T follicular helper cell (primary cell): ENCODE measurements at places on chromosomes 12 and 14.

DNA sequence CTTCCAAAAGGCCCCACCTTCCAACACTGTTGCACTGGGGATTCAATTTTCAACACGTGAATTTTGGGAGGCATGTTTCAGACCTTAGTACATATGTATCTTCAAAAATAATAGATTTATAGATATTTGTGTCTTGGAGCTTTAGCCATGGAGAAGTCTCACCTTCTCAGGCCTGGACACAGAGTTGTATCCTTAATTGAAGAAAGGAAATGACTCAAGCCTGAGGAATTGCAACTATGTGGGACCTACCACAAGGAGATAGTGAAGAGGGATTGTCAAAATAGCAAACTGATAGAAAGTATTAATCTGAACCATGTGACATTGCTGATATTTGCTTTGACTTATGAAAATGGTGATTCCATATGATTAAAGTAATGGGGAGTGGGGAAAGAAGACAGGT lies 89.8 kb downstream of the ACSS3 start:
- DNase-seq, result no peak

GRCh38 chr14:28946267-28946666 lies 179.7 kb downstream of the FOXG1 start:
- no peak for DNase-seq

GRCh38 chr12:90003688-90004087 lies 295.1 kb upstream of the ATP2B1 start:
- no peak for DNase-seq

DNA sequence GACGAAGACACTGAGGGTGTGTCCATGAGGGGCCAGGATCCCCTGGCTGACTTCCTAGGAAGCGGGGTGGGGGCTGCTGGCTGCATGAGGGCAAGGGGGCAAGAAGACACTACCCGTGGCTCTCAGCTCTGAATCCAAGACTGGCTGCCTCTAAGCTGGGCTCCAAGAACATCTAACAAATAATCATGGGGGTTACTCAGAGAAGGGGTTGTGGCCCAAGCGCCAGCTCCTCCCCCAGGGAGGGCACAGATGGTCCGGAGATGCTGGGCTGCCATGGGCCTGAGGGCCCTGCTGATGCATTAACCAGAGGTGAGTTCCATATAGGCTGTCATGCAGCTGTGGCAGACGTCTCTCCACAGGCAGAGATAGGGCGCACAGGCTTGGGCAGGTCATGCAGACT lies 14.3 kb downstream of the SYNDIG1L start:
- no peak for DNase-seq

DNA sequence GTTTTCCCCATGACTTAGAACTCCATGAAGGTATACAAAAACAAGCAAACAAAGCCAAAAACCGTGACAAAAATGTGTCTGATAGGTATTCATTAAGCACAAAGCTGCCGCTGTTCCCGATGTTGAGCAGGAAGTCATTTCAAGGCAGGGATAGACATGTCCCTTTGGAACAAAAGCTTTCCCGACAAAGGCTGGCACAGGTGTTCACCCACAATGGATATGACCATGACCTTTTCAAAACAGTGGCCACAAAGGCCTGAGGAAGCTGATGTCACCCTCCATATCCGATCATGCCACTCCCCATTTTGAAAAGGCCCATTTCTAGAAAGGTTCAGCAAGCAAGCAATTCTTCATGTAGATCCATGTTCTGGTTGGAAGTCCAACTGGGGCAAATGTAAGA lies 279.1 kb downstream of the BTG1 start:
- no peak for DNase-seq

GRCh38 chr12:123267991-123268843 lies 3.4 kb downstream of the CDK2AP1 start:
- no peak for DNase-seq

GRCh38 chr12:3594966-3595365 lies 104.0 kb downstream of the PRMT8 start:
- DNase-seq, result no peak

DNA sequence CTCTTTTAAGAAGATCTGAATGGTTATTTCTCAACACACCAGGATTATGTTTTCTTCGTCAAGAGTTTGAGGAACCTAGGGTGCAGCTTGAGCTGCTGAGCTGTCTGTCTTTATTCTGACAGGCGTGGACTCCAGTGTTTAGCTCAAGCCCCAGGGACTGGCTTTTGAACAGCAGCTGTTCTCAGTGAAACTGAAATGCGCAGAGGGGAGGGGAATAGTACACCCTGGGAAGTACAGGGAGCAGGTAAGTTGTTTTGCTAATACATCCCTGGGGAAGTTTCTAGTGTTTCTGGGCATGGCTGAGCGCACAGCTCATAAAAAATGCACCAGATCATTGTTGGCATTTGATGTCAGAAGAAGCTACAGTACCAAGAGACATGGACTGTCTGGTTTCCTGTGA lies 659.8 kb downstream of the DIO2 start:
- DNase-seq, result no peak

DNA sequence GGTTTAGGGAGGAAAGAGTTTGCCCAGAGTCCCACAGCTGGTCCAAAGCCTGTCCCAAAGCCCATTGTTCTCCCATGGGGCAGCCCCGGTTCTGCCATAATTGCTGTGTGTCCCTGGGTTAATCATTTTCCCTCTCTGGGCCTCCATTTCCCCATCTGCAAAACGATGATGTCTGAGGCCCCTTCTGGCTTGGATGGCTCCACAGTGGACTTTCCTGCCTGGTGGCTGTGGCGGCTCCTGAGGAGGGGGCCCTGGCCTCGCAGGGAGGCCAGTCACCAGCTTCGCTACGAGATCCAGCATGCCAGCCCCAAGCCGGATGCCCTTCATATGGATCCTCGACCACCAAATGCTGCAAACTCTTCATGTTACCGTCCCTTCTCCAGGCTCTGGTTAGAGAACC lies 37.5 kb upstream of the PPP1R13B start:
- no peak for DNase-seq

DNA sequence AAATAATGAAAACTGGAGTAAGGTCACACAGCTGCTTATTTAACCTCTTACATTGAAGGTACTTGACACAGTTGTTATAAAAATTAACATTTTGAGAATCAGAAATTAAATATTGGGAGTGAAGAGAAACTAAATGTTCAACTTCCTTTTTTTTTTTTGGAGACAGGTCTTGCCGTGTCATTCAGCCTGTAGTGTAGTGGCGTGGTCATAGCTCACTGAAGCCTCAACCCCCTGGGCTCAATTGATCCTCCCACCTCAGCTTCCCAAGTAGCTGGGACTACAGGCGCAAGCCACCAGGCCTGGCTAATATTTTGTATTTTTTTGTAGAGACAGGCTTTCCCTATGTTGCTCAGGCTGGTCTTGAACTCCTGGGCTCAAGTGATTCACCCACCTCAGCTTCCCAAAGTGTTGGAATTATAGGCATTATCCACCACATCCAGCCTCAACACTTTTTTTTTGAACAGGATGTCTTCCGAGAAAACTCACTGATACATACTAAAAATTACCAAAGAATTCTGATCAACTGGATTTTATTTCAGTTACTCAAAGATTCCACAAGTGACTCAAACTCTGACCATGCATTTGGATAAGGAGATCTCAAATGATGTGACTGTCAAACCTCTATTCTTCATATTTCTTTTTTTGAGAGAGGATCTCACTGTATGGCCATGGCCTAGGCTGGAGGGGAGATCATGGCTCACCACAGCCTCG lies 35.4 kb downstream of the SGPP1 start:
- DNase-seq, result no peak

- no peak for DNase-seq
These were observed 158.7 kb downstream of the SYT1 start for GRCh38 chr12:79023261-79023660.

DNA sequence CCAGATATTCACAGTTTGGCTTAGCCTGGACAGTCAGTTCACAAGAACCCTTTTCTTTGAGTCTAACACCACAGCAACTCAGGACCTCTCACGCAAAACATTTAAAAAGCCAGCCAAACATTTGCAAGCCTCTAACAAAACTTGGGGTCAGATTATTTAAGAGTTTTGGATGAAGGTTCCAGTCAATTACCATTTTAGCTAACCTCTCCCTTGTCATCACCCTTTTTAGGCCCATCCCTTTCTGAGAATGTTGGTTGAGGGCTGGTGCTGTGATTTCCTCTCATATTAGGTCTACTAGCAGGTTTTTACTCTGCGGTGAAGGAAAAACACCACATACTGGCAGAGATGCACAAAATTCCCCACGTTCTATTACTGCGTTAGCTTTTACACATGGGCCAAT lies 20.7 kb downstream of the PAX9 start:
- DNase-seq, result no peak

DNA sequence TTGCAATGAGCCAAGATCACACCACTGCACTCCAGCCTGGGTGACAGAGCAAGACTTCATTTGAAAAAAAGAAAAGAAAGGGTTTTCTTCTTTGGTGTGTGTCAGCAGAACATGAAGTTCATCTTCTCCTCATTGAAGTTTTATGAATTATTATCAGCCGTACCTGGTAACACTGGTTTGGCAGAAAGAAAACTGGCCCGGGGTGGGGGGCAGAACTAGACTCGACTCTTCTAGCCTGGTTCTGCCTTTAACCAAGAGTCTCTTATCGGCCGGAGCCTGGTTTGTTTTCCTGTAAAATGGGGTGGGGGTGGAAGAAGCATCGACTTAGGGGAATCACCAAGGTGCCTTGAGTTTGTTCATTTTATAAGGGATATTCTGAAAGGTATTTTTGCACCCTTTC lies 64.1 kb downstream of the TECPR2 start:
- no peak for DNase-seq

- DNase-seq, result no peak
These were observed 32.3 kb upstream of the DEGS2 start for GRCh38 chr14:100191584-100192249.

- no peak for DNase-seq
These were observed 33.8 kb upstream of the IRF2BPL start for GRCh38 chr14:77062261-77062660.

GRCh38 chr12:52515927-52516831 lies 4.0 kb downstream of the KRT5 start:
- no peak for DNase-seq

- DNase-seq, result no peak
These were observed 1.5 kb downstream of the CIPC start for GRCh38 chr14:77099425-77100167.

GRCh38 chr14:71733210-71733883 lies 198.9 kb upstream of the RGS6 start:
- no peak for DNase-seq

DNA sequence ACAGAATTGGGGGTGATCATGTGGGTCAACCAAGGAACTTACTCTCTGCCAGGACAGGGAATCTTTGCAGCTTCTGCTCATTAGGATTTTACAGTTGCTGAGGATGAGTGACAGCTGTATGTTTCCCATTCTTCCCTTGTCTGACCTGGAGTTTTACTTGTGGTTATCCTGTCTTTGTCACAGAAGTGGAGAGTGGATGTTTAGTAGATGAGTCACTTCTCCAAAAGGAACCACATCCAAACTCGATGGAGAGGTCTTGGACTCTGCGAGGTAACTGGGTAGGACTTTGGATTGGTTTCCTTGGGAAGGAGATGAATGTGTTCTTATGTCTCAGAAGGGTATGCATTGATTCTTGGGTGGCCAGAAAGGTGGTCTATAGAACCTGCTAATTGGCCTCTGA lies 53.8 kb upstream of the USP44 start:
- no peak for DNase-seq

DNA sequence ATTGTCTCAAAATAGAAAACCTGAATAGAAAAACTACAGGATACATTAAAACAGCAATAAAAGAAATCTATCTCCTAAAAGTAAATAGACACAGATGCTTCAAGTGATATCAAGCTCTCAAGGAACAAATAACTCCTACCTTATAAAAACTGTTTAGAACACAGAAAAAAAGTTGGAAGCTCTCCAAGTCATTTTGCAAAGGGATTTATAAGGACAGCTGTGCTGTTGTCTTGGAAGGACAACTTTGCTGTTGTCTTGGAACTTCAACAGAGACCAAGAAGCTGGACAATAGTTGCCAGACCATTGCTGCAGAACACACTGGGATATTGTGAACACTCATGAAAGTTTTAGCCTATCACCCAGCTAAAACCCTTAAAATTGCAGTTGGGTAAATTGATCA lies 780.7 kb downstream of the FLRT2 start:
- no peak for DNase-seq

DNA sequence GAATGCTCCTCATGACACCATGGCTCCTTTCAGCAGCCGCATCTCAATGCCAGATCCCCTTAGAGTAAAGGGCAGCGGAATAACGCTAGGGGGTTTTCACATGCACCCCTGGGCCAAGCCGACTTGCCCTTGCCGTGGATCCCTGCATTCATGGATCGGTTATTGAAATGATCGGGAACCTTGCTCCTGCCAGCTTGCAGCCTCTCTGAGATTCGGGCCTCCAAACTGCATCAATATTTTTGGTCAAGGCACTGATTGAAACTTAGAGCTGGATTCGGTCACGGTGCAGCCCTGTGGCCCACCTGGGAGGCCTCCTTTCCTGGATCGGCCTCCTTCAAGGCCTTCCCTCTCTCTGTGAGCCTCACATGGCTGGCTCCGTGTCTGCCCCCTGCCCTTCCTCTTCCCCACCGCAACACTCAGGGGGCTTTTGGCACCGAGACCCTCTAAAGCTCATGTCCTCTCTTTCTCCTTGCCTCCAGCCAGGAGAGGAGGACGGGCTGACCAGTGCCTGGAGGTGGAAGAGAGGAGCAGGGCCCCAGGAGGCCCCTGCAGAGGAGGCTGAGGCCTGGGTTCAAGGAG lies 1.8 kb downstream of the PTPN6 start:
- DNase-seq, result no peak

DNA sequence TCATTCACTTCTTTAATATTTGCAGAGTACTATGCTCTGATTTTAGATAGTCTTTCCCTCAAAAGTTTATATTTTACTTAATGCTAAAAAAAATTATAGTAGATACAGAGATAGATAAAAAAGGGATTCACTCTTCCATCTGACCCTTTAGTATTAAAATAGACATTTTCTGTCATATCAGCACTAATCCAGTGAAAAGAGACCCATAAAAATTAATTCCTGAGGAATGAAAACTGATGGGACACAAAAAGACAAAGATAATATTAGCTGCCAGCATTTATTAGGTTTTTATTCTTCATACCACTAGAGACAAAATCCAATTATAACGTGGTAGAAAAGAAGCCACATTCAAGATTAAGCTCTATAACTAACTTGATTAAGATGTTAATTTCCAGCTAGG lies 45.3 kb downstream of the SOS2 start:
- DNase-seq, result no peak

DNA sequence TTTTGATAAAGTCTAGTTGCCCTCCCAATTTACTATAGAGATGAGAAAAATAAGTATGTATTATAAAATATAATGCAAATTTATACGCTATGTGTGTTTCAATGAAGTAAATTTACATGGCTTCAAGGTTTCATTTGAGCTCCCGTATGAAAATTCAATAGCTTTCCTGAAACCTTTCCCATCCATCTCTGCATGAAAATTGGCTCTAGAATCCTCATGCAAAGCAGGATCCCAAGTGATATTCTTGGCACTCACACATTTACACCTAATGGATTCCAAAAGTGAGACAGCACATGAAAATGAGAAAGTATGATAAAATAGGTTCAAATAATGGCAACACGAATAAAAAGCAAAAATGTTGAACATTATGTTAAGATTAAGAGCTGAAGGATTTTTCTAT lies 1595.8 kb upstream of the SEL1L start:
- no peak for DNase-seq
